ENCODE measurements at places on chromosomes 5 and 9.
A peak's percentile ranks its signal among the peaks of the same experiment; 100 is the strongest.

DNA sequence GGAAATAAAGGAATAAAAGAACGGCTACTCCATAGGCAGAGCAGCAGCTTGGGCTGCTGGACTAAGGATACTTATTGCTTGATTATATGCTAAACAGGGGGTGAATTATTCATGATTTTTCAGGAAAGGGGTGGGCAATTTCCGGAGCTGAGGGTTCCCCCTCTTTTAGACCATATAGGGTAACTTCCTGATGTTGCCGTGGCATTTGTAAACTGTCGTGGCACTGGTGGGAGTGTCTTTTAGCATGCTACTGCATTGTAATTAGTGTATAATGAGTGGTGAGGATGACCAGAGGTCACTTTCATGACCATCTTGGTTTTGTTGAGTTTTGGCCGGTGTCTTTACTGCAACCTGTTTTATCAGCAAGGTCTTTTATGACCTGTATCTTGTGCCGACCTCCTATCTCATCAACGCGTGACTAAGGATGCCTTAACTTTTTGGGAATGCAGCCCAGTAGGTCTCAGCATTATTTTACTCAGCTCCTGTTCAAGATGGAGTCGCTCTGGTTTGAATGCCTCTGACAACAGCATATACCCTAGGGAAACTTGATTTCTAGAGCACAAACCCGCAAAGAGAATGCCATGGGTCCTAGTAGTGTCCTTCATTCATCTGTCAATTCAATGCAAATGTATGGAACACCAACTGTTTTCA lies 47.8 kb upstream of the PWWP2A start:
- DNase-seq = no peak

DNA sequence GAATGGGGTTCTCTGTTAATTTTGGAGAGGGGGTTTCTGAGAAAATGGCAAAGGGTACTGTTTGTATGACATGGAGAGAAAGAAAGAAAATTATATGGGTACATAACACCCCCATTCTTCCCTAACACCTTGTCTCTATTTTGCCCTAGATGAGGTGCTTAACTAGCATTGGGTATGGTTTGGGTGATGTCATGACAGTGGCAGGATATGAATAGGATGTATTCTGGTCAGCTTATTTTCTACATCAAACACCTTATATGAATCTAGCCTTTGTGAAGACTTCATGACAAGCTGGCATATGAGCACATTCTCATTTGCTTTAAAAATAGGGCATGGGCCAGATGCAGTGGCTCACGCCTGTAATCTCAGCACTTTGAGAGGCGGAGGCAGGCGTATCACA lies 58.6 kb downstream of the LNPEP start:
- DNase-seq = no peak

DNA sequence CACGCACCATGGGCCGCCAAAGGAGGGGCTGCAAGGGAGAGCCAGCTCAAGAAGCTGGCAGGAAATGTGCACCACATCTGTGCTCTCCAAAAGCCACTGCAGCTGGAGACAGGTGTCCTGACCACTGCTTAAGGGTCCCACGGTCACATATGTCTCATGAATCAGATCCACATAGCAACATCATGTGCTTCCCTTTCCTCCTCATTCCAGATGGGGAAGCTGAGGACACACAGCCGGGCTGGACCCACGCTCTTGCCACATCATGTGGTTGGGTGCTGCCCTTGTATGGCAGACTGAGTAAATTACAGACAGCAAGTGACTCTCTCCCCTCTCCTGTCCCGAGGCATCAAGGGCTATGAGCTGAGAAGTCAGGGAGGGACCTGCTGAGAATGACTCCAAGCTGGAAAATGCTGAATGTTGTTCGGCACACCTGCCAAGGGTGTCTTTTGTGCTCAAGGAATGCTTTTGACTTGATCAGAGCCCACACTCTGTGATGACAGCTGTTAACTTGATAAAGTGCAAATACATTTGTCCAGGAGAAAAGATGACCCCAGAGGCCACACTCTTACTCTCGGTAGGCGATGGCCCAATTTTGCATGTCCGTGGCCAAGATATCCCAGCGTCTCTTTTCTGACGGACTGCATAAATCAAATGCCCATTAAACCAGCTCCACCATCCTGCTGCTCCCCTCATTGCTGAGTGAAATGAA lies 58.2 kb downstream of the NSUN2 start:
- no peak for DNase-seq

- no peak for DNase-seq
Measured at GRCh38 chr9:124365036-124365435, 50.2 kb downstream of the PSMB7 start.

DNA sequence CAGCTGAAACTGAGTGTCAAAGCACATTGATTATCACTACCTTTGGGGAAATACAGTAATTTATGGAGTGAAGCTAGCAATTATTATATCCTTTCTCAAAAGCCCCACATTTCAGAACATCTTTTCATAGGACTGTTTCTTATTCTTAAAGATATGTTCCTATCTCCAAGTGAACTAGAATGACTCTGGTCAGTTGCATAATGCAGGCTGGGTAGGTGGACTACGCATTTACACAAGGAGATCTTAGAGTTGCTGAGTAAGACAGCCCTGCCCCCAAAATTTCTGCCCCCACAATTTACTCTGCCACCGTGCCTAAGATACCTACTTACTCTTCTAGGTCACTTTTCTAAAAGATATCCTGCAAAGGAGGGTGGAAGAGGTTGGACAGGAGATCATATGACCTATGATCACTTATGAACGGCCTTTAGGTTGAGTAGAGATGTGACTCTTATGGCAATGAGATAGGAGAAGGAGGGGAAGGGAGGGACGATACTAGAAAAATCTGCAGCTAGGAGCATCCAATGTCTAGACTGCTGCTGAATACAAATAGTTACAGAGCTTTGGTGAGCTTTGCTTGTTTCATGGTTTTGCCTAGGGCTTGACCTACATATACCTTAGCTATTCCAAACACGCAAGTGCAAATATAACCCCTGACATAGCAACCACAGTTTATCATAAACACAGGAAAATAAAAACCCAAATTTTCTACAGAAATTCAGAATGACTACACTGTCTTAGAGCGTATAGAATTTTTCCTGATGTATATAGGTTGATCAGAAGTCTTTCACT lies 121.7 kb downstream of the GLIS3 start:
- peak; percentile 80 for DNase-seq

DNA sequence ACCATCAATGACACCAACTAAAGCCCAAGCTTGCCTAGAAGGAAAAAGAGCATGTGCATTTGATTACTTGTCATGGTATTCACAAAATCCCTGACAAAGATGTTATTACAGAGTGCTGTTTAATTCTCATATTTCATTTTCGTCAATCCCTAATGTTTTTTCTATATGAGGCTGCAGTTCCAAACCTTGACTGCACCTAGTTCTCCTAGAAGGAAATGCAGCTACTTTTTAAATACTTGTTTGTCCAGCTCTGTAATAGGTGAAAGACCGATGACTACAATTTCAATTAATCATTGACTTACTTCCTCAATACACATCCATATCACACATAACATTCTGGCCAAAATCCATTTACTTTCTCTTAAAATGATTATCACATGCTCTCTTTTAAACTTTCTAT lies 28.1 kb downstream of the CEMIP2 start:
- no peak for DNase-seq

DNA sequence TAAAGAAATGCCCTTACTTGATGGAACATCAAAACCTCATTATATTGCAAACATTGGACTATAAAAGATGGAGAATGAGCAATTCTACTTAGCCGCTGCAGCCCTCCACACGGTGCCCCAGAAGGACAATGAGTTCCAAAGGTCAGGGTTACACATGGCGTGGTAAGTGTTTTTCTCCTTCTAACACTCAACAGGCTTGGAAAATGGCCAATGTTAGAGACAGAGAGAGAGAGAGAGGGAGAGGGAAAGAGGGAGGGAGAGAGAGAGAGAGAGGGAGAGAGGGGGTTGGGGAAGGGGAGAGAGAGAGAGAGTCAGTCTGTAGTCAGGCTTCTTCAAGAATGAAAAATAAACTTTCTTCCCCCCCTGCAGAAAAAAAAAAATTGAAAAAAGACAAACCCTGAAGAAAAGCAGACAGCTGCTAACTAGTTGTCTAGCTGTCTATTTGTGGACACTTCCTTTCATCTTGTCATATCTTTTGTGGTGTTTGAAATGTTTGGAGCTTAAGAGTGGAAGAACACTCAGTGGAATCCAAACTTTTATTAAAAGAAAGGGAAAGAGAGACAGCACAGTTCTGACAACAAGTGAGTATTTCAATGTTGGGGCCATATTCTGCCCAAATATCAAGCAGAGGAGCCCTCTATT lies 324.8 kb downstream of the TMEM38B start:
- no peak for DNase-seq

DNA sequence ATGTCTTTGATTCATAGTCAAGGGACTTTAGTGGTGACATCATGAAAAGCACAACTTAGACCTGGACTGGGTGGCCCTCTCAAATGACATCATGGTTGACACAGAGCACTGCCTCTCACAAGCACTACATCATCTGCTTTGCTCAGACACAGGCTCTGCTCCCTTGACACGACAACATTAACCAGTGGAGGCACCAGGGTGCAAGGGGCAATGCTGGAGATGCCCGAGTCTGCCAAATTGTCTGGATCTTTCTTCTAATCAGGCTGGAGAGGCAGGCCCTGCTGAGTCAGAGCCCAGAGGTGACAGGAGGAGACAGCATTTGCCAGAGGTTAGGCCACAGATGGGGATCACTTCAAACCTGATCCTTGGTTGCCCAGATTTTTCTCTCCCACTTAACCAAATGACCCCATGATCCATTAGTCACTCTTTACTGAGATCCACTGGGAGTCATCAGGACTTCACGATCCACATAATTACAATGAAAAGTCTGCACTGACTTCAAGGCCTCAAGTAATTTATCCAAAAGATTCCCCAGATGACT lies 174.4 kb downstream of the SLIT3 start:
- DNase-seq = no peak
